Skin of body (tissue), 3 donors: ENCODE measurements at places on chromosomes 1 and 21. TPM values are rescaled to one million over a fixed set of nuclear protein-coding genes. Genes with fewer than 3 reads are reported as not detected.

Gene MTARC2
- 8.2 TPM for total RNA-seq

Gene ZNF593OS
- total RNA-seq = not detected

Gene CGN
- 6.0 TPM for total RNA-seq

Gene IGSF5
- total RNA-seq = not detected

Gene ZBTB8B
- total RNA-seq = 0.10 TPM

Gene TPR
- total RNA-seq = 87.7 TPM

Gene PAQR6
- total RNA-seq = 0.79 TPM

Gene LHX8
- not detected for total RNA-seq

Gene NHLH1
- total RNA-seq = 0.20 TPM

Gene GCLM
- 8.4 TPM for total RNA-seq

Gene RUNX1
- 22.1 TPM for total RNA-seq

Gene RGS8
- not detected for total RNA-seq
